ENCODE measurements at places on chromosomes 12 and 14.

DNA sequence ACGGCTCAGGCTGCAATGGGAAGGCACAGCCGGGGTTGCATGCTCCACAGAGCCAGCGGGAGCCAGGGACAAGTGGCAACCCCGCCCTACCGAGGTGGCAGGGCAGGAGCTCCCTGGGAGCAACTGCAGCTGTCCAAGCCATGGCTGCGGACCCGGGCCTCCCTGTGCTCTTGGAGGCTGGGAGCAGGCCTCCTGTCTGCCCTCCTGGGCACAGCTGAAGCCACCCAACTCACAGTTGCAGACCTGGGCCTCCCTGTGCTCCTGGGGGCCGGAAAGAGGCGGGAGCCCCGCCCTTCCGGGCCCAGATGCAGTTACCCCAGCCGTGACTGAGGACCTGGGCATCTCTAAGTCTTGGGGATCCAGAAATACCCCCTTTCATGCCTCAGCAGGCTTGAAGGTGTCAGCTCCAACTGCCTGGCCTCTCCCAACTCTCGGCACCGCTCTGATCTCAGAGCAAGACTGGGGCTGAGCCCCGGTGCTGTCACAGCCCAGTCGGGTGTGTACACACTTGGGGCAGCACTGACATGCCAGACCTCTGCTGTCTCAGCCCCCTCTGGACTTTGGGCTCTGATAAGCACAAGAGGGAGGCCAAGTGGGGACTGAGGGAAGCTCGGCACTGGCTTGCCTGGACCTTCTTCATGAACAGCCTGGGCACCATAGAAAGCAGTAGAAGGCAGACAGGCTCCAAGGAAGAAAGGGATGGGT lies 7.5 kb upstream of the RASSF9 start:
- no peak for DNase-seq

- no peak for DNase-seq
Observed at GRCh38 chr12:116861320-116861719, 19.9 kb downstream of the HRK start.

- DNase-seq: no peak
Observed at GRCh38 chr12:78886719-78887407, 22.3 kb downstream of the SYT1 start.

GRCh38 chr12:87866578-87867292 lies 162.5 kb downstream of the C12orf50 start:
- DNase-seq: no peak

GRCh38 chr12:127306604-127307215 lies 960.3 kb upstream of the TMEM132C start:
- no peak for DNase-seq

GRCh38 chr14:28751467-28752058 lies 15.0 kb upstream of the FOXG1 start:
- no peak for DNase-seq

DNA sequence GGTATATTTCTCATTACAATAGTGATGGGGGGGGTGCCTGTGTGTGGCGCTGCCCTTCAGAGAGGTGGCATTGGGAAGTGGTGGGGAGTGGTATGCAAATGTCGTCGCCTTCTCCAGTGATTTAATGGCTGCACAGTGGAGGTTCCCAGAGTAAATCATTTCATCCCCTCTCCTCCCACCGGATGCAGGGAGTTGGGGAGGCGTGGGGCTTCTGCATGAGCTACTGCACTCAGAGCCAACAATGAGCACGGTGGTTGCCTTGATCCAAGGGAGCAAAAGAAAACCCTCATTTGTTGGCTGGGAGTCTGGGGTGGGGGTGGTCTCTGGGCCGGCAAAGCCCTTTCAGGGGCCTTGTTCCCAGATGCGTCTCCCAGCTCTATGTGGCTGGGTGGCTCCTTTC lies 124.3 kb downstream of the AACS start:
- DNase-seq: no peak

DNA sequence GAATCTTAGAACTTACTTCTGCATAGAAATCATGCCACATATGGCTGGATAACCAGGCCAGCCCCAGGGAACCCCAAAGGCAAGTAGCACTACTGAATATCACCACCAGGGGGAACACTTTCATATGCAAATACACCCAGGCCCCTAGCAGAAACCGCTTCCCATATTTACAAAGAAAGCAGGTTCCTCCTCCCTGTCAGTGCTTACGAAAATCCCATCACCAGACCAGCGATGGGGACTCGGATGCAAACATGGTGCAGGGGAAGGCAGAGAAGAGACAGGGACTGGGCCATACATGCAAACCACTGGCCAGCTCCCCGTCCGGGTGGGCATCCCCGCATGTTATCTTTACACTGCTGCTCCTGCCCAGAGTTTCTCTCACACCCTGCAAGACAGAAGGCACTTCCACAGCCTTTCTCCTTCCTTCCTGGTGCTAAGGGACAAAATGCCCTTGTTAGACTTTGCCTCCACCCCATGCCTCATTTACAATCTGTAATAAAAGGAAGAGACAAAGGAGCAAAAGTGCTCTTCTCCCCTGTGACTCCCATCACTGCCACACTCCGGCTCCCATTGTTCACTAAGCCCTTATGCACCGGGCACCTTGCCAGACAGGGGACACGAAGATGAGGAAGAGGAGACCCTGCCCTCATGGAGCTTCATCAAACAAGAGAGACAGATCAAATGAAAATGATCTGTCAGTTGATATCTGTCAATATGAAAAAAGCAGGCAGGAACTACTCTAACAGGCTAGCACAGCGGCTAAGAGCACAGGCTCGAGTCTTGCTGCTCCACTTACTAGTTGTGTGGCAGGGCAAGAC lies 62.3 kb downstream of the PTPN21 start:
- DNase-seq: peak; percentile 3

DNA sequence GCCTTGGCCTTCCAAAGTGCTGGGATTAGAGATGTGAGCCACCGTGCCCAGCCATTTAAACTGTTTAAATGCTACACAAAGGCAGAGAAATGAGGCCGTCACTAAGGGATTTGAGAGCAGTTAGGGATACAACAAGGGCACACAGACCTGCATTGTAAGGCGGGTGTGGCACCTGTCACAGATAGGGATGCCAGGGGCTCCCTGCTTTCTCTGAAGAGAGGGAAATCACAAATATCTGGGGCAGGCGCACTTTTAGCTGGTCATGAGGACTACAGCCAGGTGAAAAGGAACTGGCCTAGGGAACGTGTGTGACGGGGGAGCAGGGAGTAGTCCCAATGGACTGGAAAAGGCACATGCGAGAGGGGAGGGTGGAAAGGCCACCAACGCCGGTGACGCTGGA lies 9.7 kb downstream of the SSH1 start:
- DNase-seq: no peak

GRCh38 chr14:89926694-89927093 lies 27.8 kb downstream of the EFCAB11 start:
- DNase-seq: no peak

GRCh38 chr12:116540622-116541152 lies 18.5 kb upstream of the MAP1LC3B2 start:
- no peak for DNase-seq
